ENCODE measurements at places on chromosomes 2 and 18. TPM values are rescaled to one million over a fixed set of nuclear protein-coding genes. Genes with fewer than 3 reads are reported as not detected.

Gene GAD1
- total RNA-seq = not detected

- H3K4me3 ChIP-seq = no peak overlapping the region
- DNase-seq = peak; percentile 86
- H3K4me1 ChIP-seq = no peaks in the 10 kb centered on the region
- H3K27me3 ChIP-seq = no peaks in the 10 kb centered on the region
Measured at GRCh38 chr2:152200565-152201465, 25.3 kb upstream of the STAM2 start.

- peak overlapping the region; percentile 94 for H3K27ac ChIP-seq
- H3K4me3 ChIP-seq = peak overlapping the region; percentile 73
- H3K36me3 ChIP-seq = no peaks in the 10 kb centered on the region
- DNase-seq = peak; percentile 66
- peaks cover 51% of the 10 kb centered on the region for H3K4me1 ChIP-seq
- H3K27me3 ChIP-seq = no peaks in the 10 kb centered on the region
Measured at GRCh38 chr18:77131652-77132368, 773 bp downstream of the MBP start.

DNA sequence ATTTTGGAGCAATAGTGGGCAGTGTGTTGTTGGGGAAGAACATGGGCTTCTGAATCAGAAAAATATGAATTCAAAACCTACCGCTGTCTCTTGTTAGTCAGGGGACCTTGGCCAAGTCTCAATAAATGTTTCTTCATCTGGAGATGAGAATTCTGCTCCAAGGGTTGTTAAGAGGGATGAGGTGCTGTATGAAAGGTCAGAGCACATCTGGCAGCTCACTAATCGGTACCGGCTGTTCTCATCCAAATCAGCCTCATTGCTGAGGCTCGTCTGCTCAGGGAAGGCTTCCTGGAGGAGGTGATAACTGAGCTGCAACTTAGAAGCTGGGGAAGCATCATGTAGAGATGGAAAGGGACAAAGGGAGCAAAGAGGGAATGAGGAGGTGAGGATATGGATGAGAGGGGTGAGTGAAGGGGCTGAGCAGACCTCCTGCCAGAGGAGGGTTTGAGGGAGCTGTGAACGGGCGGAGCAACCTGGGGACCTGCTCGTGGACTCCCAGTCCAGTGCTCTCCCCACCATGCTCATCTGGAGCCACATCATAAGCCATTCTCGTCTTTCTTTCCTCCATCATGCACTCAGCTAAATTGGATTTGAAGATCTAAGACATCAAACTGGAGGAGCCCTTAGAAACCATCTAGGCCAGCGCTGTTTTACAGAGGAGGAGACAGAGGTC lies 47.4 kb downstream of the GREB1 start:
- H3K27ac ChIP-seq = no peak overlapping the region
- no peak for DNase-seq
- no peaks in the 10 kb centered on the region for H3K27me3 ChIP-seq

DNA sequence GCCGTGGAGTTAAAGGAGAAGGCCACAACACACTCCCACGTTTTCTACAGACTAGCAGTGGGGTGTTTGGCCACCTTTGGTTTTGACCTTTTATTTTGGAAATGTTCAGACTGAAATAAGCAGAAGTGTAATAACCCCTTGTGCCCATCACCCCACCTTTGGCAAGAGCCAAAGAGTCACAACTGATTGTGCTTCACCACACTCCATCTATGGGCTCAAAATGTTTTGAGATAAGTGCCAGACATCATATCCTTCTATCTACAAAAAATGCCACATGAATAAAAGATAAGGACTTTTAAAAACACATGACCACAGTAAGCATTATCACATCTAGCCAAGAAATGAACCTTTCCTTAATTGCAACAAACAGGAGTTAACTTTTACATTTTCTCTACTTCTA lies 9.9 kb upstream of the GPR35 start:
- H3K4me1 ChIP-seq = no peaks in the 10 kb centered on the region
- H3K27ac ChIP-seq = no peak overlapping the region
- H3K36me3 ChIP-seq = no peaks in the 10 kb centered on the region

- H3K27ac ChIP-seq = no peak overlapping the region
- DNase-seq = no peak
- no peak overlapping the region for H3K4me3 ChIP-seq
- peaks cover under 1% of the 10 kb centered on the region for H3K4me1 ChIP-seq
- no peaks in the 10 kb centered on the region for H3K36me3 ChIP-seq
- no peaks in the 10 kb centered on the region for H3K27me3 ChIP-seq
Measured at GRCh38 chr18:49854681-49855080, 41.3 kb upstream of the ACAA2 start.

Data from heart left ventricle (tissue), 16 donors.